ENCODE measurements at places on chromosomes 12 and 14.
A peak's percentile ranks its signal among the peaks of the same experiment; 100 is the strongest.

GRCh38 chr12:131432532-131433260 lies 278.2 kb upstream of the SFSWAP start:
- DNase-seq = no peak

GRCh38 chr12:99670635-99671034 lies 23.1 kb downstream of the GARIN6 start:
- DNase-seq = no peak

DNA sequence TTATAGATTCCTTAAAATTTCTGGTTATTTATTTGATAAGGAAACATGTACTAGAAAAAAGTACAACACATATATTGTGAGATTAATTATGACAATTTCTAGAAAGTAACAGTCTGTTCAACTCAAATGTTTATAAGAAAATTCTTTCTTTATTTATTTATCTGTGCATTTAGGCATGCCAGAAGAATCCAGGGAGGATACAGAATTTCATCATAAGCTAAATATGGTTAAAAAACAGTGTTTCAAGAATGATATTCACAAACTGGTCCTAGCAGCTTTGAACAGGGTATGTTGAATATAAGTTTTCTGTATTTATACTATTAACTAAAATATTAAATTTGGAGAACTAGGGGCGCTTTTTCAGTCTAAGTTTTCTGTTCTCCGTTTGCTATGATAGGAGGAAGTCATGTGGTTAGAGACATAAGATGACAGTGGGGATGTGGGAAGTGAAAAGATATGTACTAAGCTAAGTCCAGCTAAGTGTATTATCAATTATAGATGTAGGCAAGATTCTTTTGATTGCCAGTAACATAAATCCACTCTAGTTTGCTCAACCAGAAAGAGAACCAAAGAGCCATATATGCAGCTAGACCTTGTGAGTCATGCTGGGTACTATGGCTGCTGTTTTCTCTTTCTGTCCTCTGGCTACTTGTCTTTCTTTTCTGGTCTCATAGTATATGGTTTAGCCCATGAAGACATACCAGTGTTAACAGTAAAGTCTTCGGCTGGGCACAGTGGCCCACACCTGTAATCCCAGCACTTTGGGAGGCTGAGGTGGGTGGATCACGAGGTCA lies 39.0 kb downstream of the LRRK2 start:
- DNase-seq = no peak

DNA sequence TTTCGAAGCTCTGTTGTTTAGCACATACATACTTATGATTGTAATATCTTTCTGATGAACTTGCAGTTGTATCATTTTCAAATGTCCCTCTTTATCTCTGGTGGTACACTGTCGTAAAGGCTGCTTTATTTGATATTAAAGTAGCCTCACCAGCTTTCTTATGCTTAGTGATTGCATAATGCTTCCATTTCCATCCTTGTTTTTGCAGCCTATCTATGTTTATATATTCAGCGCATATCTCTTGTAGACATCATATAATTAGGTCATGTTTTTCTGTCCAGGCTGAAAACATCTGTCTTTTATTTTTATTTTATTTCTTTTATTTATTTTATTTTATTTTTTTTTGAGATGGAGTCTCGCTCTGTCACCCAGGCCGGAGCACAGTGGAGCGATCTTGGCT lies 34.6 kb downstream of the ACAD10 start:
- DNase-seq = no peak

- peak; percentile 26 for DNase-seq
Measured at GRCh38 chr12:18250313-18250916, 10.9 kb upstream of the PIK3C2G start.

GRCh38 chr12:120920178-120920577 lies 16.0 kb upstream of the SPPL3 start:
- no peak for DNase-seq

GRCh38 chr12:121499929-121500793 lies 80.7 kb downstream of the KDM2B start:
- DNase-seq = peak; percentile 90
